Progenitor cell of endocrine pancreas (in vitro differentiated cells): ENCODE measurements at places on chromosomes 11 and 22.

DNA sequence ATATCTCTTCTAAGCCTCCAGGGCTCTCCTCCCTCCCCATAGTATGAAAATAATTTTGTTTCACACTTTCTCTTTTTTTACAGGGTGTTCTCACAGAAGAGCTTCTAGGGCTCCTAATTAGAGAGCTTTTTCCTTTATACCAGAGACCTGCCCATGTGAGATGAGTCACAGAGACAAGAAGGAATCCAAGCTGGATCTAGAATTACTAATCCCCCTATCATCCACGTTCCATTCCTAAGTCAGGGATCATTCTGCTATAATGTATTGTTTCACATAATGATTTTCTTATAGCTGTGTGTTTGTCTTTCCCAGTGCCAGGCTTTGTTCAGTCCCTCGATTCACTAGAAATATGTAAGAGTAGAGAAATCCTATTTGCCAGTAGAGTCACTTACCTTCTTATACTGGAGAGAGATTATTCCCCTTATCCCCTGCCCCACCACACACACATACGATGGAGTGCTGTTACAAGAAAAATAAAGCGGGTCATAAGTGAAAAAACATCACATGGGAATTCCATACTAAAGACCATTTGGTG is 778.3 kb upstream of the LRRC4C start:
- no peak for DNase-seq

GRCh38 chr11:35289821-35290220 is 129.5 kb downstream of the SLC1A2 start:
- DNase-seq, result no peak

DNA sequence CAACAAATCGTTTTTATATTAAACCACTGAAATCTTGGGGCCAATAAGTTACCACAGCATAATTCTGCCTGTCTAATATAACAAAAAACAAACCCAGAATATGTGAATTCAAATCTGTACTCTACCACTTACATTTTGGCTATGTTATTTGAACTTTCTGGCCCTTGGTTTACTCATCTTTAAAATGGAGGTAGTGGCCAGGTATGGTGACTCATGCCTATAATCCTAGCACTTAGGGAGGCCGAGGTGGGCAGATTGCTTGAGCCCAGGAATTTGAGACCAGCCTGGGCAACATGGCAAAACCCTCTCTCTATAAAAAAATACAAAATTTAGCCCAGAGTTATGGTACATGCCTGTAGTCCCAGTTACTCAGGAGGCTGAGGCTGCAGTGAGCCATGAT is 84.2 kb downstream of the FAM168A start:
- DNase-seq, result no peak

DNA sequence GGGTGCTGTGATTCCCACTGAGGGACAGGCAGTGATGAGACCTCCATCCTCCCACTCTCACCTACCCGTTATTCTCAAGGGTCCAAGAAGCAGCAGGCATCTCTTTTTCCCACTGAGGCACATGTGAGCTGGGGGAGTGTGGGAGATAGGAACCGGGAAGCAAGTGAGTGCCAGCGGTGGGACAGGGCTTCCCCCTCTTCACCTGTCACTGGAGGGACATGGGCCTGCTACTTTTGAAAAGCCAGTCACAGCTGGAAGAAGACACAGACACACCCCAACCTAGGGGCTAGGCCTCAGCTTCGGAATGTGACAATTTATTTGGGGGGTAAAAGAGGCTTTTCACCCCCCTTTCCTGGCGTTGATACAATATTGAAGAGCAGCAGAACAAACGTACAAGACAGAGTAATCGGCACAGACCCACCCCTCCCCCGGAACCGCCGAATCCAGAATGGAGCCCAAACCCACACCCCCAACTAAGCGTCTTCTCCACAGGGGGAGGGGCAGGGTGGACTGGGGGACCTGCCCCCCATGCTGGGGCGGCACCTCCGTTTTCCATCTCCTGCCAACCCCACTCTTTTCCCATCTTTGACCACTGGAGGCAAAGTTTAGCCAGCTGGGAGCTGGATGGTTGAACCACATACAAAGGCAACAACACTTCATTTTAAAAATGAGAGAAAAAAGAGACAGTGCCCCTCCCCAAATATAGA is 10.7 kb downstream of the CBX6 start:
- DNase-seq, result no peak

DNA sequence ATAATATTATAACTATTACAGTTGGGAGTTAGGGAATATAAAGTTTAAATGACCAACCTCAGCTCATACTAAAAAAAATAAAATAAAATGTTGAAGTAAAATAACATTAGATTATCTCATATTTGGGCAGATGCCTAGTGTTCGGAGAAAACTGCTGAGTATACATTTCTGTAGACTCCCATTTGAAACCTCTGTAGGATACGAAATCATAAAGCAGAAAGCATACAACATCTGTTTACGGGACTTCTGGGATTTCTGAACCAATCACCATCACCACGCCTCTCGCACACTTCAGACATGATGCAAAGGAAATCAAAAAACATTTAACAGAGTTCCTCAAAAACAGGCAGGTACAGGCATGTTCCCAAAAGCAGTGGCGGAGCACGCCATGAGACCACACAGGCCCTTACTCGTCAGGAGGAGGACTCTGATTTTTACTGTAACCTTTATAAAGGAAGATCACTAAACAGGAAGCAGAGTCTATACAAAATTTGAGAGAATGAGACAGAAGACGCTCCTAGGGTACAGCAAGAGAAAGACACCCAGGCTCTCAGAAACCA is 8.6 kb downstream of the ZNF195 start:
- DNase-seq, result no peak

- no peak for DNase-seq
Observed at GRCh38 chr22:46171940-46172339, 21.6 kb downstream of the PPARA start.

- DNase-seq, result no peak
Observed at GRCh38 chr22:49913446-49913845, 4.8 kb downstream of the ALG12 start.

DNA sequence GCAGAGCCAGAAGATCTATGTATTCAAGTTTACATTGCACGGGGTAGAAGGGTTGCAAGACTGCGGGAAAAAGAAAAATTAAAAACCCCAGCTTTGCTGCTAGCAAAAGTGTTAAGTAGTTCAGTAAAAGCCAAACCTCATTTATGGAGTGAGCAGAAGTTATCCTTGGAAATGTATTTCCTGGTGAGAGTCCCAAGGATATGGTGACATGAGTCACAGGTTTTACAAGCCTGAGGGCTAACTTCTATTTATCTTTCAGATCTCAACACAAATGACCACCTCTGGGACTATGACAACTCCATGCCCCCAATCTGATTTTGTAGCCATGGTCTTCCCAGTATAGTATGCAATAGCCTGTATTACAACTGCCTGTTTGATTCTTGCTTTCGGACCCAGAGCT is 26.1 kb downstream of the ABTB2 start:
- DNase-seq, result no peak

GRCh38 chr22:28791841-28792490 is 8.4 kb downstream of the XBP1 start:
- DNase-seq, result no peak
